Left ventricle myocardium inferior (tissue), 1 donor: ENCODE measurements at places on chromosomes 5 and 9. TPM values are rescaled to one million over a fixed set of nuclear protein-coding genes. Genes with fewer than 3 reads are reported as not detected.

GRCh38 chr9:126303488-126303887, 23.1 kb upstream of the MVB12B start:
- DNase-seq = no peak

GRCh38 chr9:98974994-98975712, 31.4 kb downstream of the COL15A1 start:
- peak; percentile 87 for DNase-seq

- no peak for DNase-seq
These were observed 1.5 kb downstream of the MPDZ start for GRCh38 chr9:13278023-13278367.

DNA sequence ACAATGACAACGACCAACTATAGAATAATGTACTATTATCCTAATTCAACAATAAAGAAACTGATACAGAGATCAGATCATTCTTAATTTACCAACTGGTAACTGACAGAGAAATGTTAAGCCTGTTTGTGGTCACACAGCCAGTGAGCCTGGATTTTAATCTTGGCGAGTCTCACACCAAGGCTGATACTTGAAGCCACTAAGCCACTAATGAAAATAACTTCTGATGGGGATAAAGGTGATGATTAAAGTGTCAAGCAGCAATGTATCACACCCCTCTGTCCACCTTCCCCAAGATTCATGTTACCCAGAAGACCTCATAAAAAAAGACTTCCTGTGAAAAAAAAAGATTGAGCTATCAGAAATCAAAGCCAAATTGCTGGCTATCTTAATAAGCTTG, 350.5 kb downstream of the SPOCK1 start:
- no peak for DNase-seq

GRCh38 chr5:38866362-38867031, 20.7 kb downstream of the OSMR start:
- DNase-seq = no peak

- no peak for DNase-seq
These were observed 271.3 kb upstream of the DMAC1 start for GRCh38 chr9:8070779-8071444.

DNA sequence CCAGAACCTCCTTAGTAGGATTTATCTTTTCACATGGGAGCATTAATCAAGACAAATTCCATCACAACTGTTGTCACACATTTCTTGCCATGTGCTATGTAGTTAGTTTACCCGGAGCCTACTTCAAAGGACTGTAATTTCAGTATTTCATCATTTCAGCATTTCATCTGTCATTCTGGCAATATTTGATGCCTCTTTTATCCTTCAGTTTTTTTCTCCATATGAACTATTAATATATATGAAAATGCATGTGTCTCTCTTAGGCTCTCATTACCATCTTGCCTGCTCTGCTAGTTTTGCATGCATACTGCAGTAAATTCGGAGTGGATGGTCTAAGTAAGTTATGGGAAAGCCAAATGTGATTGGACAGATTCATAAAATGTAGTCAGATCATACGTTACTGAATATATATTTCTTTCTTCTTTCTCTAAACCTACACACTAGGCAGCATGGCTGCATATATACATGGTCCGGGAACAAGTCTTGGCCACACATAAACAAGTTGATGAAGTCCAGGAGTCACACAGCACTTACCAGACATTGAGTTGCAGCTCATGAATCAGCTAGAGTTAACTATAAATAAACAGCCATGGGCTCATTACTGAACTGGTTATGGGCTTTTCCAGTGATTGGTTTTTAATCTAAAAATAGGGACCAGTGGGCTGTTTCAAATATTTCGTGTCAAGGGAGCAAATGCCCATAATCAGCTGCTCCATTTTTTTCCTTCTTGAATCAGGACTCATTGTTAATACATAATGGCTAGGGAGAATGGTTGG, 46.6 kb downstream of the SPATA31D1 start:
- DNase-seq = no peak

- DNase-seq = no peak
These were observed 27.7 kb upstream of the PAX5 start for GRCh38 chr9:37061768-37062167.

GRCh38 chr9:113525831-113526230, 62.3 kb downstream of the RGS3 start:
- DNase-seq = no peak

GRCh38 chr5:82785882-82786509, 291.2 kb downstream of the TMEM167A start:
- DNase-seq = no peak

GRCh38 chr9:118578467-118578866, 790.8 kb downstream of the BRINP1 start:
- no peak for DNase-seq

DNA sequence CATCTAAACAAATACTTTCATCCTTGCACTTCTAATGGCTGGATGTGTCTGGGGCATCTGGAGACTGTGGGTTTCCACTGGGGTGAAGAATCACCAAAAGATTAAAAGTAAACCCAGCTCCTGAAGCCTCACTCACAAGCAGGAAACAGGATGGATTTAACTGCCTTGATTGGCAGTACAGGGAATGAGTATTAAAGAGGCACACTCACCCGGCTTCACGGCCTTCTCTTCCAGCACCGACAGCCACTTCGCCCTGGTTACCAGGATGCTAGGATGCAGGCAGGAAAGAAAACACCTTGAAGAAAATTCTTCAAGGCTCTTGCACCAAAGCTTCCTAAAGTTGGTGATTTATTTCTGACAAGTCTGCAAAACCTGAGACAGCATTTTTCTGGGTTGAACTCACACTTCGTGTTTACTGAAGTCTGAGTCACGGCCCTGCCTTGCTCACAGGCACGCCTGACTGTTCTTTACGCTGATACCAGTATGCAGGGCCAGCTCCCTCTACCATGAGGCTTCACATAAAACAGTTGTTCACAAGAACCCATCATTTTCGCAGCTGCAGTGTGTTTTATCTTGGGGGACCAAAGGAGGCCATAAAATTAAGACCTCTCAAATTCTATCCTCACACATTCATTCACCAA, 56.5 kb upstream of the ZNF354A start:
- no peak for DNase-seq

DNA sequence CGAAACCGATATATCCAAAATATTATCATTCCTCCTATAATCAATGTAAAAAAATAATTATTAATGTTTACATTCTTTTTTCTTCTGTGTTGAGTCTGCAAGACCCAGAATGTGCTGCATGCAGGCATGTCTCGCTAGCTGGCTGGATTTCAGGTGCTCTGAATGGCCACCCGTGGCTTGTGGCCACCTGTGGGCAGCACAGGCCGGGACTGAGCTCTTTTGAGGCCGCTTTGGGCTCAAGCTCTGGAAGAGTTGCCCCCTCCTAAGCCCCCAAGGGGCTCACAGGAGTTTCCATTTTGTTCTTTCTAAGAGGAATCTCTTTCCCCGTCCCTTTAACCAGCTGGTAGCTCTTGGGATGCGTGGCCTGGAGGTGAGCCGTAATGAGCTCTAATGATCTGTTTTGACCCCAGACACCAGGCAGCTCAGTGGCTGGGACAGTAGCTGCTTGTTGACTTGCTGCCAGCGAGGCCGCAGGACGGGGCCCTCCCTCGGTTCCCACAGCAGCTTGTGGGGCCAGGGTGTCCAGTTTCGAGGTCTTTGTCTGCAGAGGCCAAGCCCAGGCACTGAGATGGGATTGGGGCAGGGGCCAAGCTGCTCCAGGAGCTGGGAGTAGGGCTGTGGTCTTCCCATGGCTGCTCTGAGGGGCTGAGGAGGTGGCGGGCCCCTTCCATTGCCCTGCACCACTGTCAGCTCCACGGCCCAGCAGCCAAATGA, 20.8 kb downstream of the ASS1 start:
- no peak for DNase-seq

DNA sequence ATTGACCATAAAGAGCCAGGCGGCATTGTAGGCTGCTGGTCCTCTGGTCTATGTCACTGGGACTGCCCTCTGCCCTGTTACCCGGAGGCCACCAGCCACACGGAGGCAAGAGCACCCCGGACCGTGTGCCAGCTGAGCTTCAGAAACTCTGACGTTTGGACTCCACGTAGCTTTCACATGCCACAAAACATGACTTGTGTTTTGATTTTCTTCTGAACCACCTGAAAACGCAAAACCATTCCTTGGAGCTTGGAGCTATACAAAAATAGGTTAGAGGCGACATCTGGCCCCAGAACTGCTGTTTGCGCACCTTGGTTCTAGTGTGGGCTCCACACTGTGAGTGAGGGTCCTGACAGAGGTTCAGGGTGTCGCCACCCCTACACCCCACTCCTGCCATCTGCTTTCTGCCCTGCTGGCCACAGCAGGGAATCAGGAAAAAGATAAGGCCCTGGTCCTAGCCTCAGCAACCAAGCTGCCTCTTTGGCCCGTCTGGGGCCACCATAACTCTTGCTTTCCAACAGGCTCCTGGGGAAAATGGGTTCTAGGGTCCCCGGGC, 151.3 kb upstream of the IRX2 start:
- DNase-seq = no peak

DNA sequence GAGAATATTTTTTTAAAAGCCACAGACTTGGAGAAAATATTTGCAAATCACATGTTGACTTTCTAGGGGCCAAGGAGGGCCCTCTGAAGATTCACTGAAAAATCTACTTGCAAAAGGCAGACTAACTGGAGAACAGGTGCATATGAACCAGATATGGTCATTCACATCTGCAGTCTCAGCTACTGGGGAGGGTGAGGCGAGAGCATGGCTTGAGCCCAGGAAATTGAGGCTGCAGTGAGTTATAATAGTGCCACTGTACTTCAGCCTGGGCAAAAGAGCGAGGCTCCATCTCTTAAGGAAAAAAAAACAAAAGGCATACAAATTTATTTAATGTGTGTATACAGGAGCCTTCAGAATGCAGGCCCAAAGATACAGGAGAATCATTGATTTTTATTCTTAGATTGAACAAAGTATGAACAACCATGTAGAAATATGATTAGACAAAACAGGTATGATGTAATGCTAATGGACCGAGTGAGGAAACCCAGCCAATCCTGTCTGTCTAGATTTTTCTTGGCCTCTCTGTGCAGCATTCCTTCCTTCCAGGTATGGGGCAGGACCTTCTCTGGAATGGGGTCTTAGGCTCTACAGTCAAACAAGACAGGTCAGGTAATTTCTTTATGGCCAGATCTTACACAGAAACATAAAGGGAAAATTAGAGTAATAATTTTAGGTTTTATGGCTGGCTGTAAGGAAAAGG, 15.3 kb upstream of the SLC27A6 start:
- no peak for DNase-seq

DNA sequence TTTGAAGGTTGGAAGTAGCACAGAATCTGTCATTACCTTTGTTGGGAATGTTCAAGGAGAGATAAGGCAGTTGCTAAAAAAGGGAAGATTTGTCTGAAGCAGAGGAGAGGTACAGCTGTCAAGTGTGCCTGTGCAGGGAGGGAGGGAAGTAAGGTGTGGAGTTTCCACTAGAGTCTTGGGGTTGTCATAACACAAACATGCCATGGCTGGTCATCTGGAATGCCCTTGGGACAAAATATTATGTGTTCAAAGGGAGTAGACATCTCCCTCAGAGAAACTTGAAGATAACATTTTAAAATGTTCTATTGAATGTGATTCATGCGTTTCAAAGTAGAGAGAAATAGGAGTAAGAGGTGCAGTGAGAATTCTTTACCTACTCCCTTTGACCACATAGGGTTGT, 95.0 kb downstream of the MUSK start:
- DNase-seq = no peak

DNA sequence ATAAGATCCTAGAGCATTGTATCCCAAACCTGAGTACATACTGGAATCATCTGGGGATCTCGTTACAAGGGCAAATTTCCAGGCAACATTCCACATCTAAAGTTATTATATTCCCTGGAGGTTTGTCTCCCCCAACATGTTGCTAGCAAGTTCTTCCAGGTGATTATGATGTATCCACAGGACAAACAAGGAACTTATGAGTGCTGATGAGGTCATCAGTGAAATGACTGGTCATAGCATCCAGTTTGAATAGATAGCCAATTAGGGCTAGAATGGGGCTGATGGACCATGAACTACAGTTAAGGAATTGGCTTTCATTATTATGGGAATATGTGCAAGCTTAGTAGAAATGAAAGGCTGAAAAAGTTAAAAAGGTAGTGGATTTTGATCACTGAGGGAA, 115.2 kb downstream of the CWC27 start:
- DNase-seq = no peak

DNA sequence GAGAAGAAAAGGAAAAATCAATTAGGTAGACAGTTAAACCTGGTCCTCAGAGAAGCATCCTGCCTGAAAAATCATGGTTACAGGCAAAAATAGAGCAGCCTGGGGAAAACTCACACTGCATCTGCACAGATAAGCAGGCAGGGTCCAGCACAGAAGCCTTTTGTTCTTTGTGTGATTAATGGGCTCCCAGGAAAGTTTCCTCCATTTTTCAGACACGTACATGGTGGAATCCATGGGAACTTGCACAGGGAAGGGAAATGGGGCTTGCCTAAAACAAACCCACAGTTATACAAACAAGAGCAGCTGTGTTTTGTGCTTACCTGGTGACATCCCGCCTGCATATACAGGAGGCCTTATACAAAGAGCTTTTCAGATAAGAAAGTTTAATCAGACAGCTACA, 243.9 kb upstream of the ATP10B start:
- DNase-seq = no peak

GRCh38 chr5:40572937-40573336, 106.8 kb upstream of the PTGER4 start:
- no peak for DNase-seq

DNA sequence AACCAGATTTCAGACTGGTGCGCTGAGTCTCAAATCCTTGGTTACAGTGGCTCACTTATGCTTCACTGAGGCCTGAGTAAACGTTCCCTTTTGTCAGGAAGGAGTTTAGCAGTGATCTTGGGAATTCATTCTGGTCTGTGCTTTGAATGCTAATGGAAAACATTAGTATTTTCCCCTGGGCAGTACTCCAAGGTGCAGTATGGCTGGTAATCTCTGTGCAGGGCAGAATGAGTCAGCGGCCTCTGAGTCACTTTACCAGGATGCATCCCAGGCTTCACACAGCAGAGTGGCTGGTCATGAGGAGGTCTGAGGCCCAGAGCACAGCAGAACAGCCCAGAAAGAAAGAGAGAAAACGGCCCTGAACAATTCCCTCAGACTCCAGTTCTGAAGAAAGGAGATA, 54.0 kb downstream of the PCA3 start:
- DNase-seq = peak; percentile 27

The SNAPC3 gene
- total RNA-seq = 32.2 TPM

The GARIN3 gene
- not detected for total RNA-seq

The PCDHAC2 gene
- total RNA-seq = 0.36 TPM

The PCDHB3 gene
- 0.77 TPM for total RNA-seq

The ARL10 gene
- 6.0 TPM for total RNA-seq

The PCDHB7 gene
- 0.55 TPM for total RNA-seq

The PPP1R26 gene
- total RNA-seq = 20.9 TPM

The C9orf153 gene
- 0.38 TPM for total RNA-seq

The MARCHF6 gene
- 162 TPM for total RNA-seq

The PRR16 gene
- 15.3 TPM for total RNA-seq

The UBQLN1 gene
- 92.8 TPM for total RNA-seq

The FCN1 gene
- total RNA-seq = 2.9 TPM
